ENCODE measurements at places on chromosomes 6 and 20. TPM values are rescaled to one million over a fixed set of nuclear protein-coding genes. Genes with fewer than 3 reads are reported as not detected.

DBNDD2 gene
- total RNA-seq: 42.3 TPM

TCF21 gene
- total RNA-seq: 0.19 TPM

SASH1 gene
- total RNA-seq: 322 TPM

CGA gene
- not detected for total RNA-seq

DNAH8 gene
- total RNA-seq: not detected

All from subcutaneous adipose tissue (tissue), 4 donors.